ENCODE measurements at places on chromosomes 5 and 9.

DNA sequence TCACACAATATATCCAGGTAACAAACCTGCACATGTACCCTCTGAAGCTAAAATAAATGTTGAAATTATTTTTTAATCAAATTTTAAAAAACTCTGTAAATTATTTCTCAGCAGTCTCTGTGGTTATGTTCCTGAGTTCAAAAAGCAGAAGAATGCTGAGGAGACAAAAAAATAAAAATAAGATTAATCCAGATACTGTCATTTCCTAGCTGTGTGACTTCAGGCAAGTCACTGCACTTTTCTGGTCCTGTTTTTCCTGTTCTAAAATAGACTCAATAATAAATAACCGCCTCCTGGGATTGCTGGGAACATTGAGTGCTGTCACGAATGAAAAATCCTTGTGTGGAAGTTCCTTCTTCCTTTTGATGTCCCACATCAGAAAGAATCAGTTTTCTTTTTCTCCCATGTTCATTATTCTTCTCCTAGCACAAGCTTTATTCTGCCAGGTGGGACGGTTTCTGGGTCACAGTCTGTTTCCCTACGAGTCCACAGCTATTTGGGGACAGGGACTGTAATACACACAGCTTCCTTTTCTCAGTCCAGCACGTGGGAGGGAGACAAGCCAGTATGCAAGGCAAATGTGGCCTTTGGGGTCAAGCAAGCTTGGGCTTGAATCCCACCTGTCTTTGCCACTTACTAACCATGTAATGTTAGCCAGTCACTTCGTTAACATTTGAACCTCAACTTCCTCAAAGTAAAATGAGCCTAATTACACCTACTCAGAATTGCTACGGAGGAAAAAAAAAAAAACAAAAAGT is 156.9 kb downstream of the TRIM32 start:
- no peaks in the 10 kb centered on the region for H3K36me3 ChIP-seq
- H3K27me3 ChIP-seq: no peaks in the 10 kb centered on the region
- no peak overlapping the region for H3K4me3 ChIP-seq
- no peak overlapping the region for H3K27ac ChIP-seq

- no peak overlapping the region for H3K27ac ChIP-seq
- H3K4me1 ChIP-seq: no peaks in the 10 kb centered on the region
- no peak for DNase-seq
Observed at GRCh38 chr9:29701559-29701958, 2128.3 kb upstream of the C9orf72 start.

DNA sequence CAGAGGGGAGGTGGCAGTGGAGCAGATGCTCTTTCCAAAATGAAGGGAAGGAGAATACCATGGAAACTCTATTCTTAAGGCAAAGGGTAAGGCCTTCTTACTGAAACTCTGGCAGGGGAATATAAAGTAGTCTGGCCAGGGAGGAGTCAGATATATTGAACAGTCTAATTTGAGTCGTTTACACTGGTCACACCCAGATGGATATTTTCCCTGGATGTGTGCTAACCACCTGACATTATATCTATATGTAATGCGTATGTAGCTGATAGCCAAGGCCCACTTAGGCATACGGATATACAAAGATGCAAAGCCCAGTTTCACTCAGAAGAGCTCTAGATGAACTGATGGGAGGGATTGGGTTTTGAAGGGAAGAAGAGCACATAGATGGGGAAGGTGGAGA is 7.0 kb downstream of the TDRD7 start:
- H3K4me1 ChIP-seq: peaks cover 5% of the 10 kb centered on the region
- H3K27ac ChIP-seq: no peak overlapping the region
- no peaks in the 10 kb centered on the region for H3K27me3 ChIP-seq
- no peak for DNase-seq
- H3K36me3 ChIP-seq: no peaks in the 10 kb centered on the region

DNA sequence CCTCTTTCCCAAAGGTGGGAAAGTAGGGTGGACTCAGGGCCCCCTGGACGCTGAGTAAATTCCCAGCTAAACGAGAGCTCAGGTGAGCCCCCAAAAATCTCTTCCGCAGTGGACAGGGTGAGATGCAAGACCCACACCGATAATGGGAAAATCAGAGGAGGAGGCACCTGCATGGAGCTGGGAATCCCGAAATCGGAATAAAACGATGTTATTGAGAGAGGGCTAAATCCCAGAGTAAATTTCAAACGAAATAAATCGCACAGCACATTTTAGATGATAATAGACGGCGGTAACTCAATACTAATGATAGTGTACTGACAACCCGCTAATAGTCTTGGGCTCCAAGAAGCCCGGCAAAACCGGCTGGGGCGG is 3.0 kb upstream of the BARHL1 start:
- H3K27ac ChIP-seq: no peak overlapping the region
- no peak for DNase-seq
- no peaks in the 10 kb centered on the region for H3K4me1 ChIP-seq

DNA sequence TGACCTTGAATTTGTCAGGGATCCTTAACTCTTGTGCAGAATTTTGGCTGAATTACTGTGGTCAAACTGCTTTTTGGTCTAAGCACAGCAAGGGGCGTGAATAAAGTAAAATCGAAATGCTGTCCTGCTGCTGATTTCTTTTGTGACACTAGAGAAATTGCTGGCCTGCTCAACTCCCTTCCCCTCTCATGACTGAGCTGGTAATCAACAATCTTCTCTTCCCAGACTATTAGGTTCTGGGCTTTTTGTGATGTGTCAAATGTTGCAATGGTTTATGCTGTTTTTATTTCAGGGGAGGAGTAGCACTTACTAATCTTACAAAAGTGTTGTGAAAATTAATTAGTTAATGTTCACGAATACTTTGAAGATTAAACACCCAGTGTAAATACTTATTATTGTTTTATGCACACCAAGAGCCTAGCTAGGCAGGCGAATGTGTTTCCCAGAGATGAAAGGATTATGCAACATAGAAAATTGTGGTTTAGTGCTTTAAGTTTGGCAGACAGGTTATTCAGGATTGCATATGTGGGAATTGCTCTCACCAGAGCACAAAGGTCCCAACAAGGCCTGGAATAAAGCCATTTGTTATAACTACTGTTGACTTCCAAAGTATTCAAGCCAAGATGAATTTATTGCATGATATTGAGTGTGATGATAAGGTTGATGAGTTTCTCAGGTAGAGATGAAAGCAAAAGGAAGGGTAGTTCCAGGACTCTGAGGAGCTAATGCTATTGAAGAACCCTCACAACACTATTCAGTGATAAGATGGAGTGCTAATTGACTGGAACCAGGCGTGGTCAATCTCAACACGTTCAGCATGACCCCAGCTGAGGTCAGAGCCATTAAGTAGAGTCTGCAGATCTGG is 280.7 kb upstream of the ZNF608 start:
- H3K36me3 ChIP-seq: no peaks in the 10 kb centered on the region
- DNase-seq: no peak
- no peaks in the 10 kb centered on the region for H3K4me1 ChIP-seq
- H3K4me3 ChIP-seq: no peak overlapping the region
- H3K27ac ChIP-seq: no peak overlapping the region

- no peaks in the 10 kb centered on the region for H3K4me1 ChIP-seq
- H3K36me3 ChIP-seq: no peaks in the 10 kb centered on the region
- H3K27me3 ChIP-seq: peaks cover 19% of the 10 kb centered on the region
- H3K4me3 ChIP-seq: no peak overlapping the region
- DNase-seq: no peak
Observed at GRCh38 chr5:134037160-134037559, 32.4 kb upstream of the VDAC1 start.

- H3K4me1 ChIP-seq: peaks cover 12% of the 10 kb centered on the region
- H3K27ac ChIP-seq: no peak overlapping the region
- no peak overlapping the region for H3K4me3 ChIP-seq
Observed at GRCh38 chr5:34005211-34005610, 2.6 kb downstream of the AMACR start.

DNA sequence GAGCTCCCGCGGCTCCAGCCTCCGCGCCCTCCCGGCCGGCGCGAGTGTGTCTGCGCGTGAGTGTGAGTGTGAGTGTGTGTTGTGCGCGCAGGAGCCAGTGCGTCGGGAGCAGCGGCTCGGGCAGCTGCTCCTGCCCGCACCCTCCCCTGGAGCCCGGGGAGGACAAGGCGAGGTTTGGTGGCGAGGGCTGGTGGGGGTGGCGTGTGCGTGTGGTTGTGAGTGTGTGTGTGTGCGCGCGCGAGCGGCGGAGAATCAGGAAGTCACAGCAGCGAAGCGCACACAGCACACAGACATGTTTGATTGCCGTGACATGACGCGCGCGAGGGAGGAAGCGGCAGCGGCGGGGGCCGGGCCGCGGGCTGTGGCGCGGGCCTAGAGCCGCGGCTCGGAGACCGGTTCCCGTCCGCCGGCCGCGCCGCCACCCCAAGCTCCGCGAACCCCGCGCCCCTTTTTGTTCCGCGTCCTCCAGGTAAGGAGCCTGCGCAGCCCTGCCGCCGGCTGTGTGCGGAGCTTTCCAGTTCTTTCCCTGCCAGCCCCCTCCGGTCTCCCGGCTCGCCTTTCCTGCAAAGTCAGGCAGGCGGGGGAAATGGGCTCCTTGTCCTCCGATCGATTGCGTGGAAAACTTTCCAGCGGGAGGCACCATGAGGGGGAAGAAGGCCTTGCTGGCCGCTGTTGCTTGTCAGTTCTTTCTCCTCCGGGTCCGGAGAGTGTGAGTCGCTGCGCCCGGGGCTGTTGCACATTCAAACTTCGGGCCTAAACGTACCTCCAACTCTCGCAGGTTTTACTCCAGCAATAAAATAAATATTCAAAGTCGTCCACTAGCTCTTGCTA is 2.4 kb downstream of the SMARCA2 start:
- H3K27ac ChIP-seq: peak overlapping the region; percentile 72
- H3K27me3 ChIP-seq: no peaks in the 10 kb centered on the region
- DNase-seq: peak; percentile 80
- H3K4me3 ChIP-seq: peak overlapping the region; percentile 76
- no peaks in the 10 kb centered on the region for H3K36me3 ChIP-seq

GRCh38 chr5:138068742-138069600 is 14.9 kb upstream of the WNT8A start:
- H3K27me3 ChIP-seq: peaks cover 3% of the 10 kb centered on the region
- no peak overlapping the region for H3K27ac ChIP-seq
- peak; percentile 71 for DNase-seq
- H3K4me1 ChIP-seq: no peaks in the 10 kb centered on the region
- no peaks in the 10 kb centered on the region for H3K36me3 ChIP-seq
- no peak overlapping the region for H3K4me3 ChIP-seq

- H3K4me3 ChIP-seq: no peak overlapping the region
- H3K36me3 ChIP-seq: no peaks in the 10 kb centered on the region
- peaks cover 12% of the 10 kb centered on the region for H3K27me3 ChIP-seq
- no peak for DNase-seq
- peaks cover 8% of the 10 kb centered on the region for H3K4me1 ChIP-seq
Observed at GRCh38 chr5:150579462-150580400, 60.7 kb upstream of the SYNPO start.

- H3K4me1 ChIP-seq: no peaks in the 10 kb centered on the region
- no peaks in the 10 kb centered on the region for H3K27me3 ChIP-seq
- H3K36me3 ChIP-seq: no peaks in the 10 kb centered on the region
- no peak overlapping the region for H3K27ac ChIP-seq
- peak; percentile 81 for DNase-seq
- no peak overlapping the region for H3K4me3 ChIP-seq
Observed at GRCh38 chr5:91848453-91848852, 465.3 kb upstream of the ARRDC3 start.

GRCh38 chr9:125634040-125634717 is 72.8 kb downstream of the MAPKAP1 start:
- no peak overlapping the region for H3K27ac ChIP-seq
- H3K36me3 ChIP-seq: no peaks in the 10 kb centered on the region
- H3K27me3 ChIP-seq: no peaks in the 10 kb centered on the region
- H3K4me3 ChIP-seq: no peak overlapping the region
- peaks cover 9% of the 10 kb centered on the region for H3K4me1 ChIP-seq
- DNase-seq: peak; percentile 40

- H3K27me3 ChIP-seq: no peaks in the 10 kb centered on the region
- H3K36me3 ChIP-seq: peaks cover 13% of the 10 kb centered on the region
Observed at GRCh38 chr5:5475975-5476374, 53.5 kb downstream of the ICE1 start.

DNA sequence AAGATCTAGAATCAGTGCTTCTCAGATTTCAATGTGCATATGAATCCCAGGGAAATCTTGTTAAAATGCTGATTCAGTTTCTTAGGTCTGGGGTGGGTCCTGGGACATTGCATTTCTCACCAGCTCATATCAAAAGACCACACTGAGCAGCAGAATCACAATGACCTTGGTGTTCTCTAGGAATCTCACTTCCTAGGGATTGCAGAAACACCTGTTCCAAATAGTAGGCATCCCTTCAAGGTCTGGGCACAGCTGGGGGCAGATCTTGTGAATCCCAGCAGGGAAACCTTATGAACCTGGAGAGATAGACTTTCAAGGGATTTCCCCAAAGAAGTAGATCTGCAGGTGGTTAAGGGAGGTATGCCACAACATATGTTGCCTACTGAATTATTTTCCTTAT is 8.9 kb upstream of the GARNL3 start:
- DNase-seq: no peak
- no peak overlapping the region for H3K27ac ChIP-seq
- no peaks in the 10 kb centered on the region for H3K27me3 ChIP-seq
- H3K4me3 ChIP-seq: no peak overlapping the region
- no peaks in the 10 kb centered on the region for H3K36me3 ChIP-seq

DNA sequence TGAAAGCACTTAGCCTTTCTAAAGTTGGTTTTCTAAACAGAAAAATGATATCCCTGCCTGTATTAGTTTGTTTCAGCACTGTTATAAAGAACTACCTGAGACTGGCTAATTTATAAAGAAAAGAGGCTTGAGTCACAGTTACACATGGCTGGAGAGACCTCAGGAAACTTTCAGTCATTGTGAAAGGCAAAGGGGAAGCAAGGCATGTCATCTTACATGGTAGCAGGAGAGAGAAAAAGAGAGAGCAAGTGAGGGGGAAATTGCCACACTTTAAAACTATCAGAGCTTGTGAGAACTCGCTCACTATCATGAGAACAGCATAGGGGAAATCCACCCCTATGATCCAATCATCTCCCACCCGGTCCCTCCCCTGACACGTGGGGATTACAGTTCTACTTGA is 64.9 kb downstream of the FAM170A start:
- H3K4me1 ChIP-seq: no peaks in the 10 kb centered on the region
- H3K27ac ChIP-seq: no peak overlapping the region
- H3K4me3 ChIP-seq: no peak overlapping the region
- H3K36me3 ChIP-seq: no peaks in the 10 kb centered on the region

- no peaks in the 10 kb centered on the region for H3K36me3 ChIP-seq
- H3K27me3 ChIP-seq: no peaks in the 10 kb centered on the region
- peaks cover 2% of the 10 kb centered on the region for H3K4me1 ChIP-seq
Observed at GRCh38 chr9:21569721-21570120, 87.6 kb upstream of the IFNE start.

- H3K4me3 ChIP-seq: no peak within 1 kb of the TSS
- no peak for DNase-seq
- H3K36me3 ChIP-seq: no peaks in the 10 kb centered on the region
- H3K27me3 ChIP-seq: peaks cover 7% of the 10 kb centered on the region
- no peak within 1 kb of the TSS for H3K27ac ChIP-seq
- no peaks in the 10 kb centered on the region for H3K4me1 ChIP-seq
Observed at GRCh38 chr9:72149231-72149975, at the start of gene GDA. Gene GDA, plus strand, starts transcription at chr9:72149440. Its CDS starts 120 bp downstream, at chr9:72149560.
